ENCODE measurements at places on chromosomes 5 and 9. TPM values are rescaled to one million over a fixed set of nuclear protein-coding genes. Genes with fewer than 3 reads are reported as not detected.

DNA sequence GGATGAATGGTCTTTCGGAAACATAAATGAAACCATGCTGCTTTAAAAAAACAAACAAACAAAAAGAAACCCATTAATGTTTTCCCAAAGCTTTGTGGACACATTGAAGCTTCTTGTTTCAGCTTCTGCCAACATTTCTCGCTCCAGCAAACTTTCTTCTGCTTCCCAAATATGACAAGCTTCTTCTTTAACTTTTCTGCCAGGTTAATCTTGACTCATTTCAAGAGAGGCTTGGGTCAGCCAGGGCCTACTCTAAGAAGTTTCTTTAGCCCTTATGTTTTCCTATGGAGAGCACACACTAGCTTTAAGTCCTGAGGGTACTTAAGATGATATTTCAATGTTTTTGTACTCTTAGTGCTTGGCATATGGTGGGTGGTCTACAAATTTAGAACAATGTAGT lies 6.1 kb downstream of the ANXA1 start:
- H3K27ac ChIP-seq, result no peak overlapping the region
- H3K4me1 ChIP-seq, result peaks cover 3% of the 10 kb centered on the region
- no peaks in the 10 kb centered on the region for H3K27me3 ChIP-seq
- no peaks in the 10 kb centered on the region for H3K36me3 ChIP-seq
- no peak for DNase-seq

DNA sequence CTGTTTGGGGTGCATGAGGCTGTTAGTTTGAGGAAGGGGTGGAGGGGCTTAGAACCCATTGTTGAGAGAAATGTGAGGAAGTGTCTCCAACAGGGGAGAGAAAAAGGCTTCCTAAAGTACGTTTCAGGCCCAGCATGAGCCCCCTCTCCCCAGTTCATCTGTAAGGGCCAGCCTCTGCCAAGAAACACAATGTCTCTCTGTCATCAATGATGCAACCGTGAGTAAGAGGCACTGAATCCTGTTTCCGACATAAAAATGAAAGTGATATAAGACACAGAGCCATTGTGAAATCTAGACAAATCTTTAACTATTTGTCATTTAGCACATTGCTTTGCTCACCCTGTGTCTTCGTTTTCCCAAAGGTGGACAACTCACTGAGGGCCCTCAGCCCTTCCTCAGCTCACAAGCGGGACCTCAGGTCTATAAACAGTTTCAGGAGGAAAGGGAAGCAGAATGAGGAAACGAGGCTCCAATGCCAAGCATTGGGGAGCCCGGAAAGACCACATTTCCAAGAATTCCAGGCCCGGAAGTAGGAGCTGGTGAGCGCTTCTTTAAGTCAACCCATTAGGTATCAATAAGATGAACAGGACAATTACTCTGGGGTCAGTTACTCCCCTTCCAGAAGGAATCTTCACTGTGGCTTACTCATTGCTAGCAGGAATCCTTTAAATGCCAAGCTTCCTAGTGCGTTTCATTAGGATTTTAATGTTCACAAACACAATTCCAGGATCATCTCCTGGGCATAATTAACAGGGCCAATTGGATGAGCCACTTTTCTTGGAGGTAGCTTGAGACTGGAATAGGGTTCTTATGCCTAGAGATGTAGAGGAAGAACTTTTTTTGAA lies 59.0 kb upstream of the KLF4 start:
- no peak overlapping the region for H3K27ac ChIP-seq
- no peak overlapping the region for H3K4me3 ChIP-seq
- no peak for DNase-seq
- no peaks in the 10 kb centered on the region for H3K36me3 ChIP-seq
- no peaks in the 10 kb centered on the region for H3K4me1 ChIP-seq

DNA sequence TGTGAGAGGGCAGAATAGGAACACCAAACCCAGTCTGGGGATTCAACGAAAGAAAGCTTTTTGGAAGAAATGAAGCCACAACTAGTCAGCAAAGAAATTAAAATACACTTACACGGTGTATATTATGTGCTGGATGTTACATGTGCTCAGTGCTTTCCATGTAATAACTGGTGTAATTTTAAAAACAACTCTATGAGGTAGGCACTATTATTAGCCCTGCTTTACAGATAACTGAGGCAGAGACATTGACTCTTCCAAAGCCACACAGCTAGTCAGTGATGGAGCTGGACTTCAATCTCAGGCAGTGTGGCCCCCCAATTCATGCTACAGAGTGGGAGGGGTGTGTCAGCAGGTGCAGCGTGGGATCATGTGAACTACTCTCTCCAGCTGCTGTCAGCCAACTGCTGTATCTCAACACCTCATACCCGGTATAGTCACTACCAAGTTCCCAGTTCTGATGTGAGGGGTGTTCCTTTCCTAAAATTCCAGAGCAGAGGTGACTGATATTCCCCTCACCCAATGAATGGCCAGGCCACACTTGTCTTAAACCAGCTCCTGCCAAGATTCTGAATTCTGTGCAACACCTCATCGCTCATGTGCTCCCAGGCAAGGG lies 33.8 kb upstream of the TJP2 start:
- H3K27me3 ChIP-seq, result no peaks in the 10 kb centered on the region
- DNase-seq, result no peak
- no peak overlapping the region for H3K27ac ChIP-seq
- peaks cover 4% of the 10 kb centered on the region for H3K36me3 ChIP-seq
- no peak overlapping the region for H3K4me3 ChIP-seq
- 0 out of 2 replicates have a peak, but pooled peaks cover 2% of the 10 kb centered on the region for H3K4me1 ChIP-seq

The KLHL9 gene
- total RNA-seq, result 14.7 TPM

GRCh38 chr5:120538149-120538548 lies 74.0 kb downstream of the PRR16 start:
- peaks cover 9% of the 10 kb centered on the region for H3K4me1 ChIP-seq
- H3K4me3 ChIP-seq, result no peak overlapping the region
- no peak for DNase-seq
- no peaks in the 10 kb centered on the region for H3K36me3 ChIP-seq

DNA sequence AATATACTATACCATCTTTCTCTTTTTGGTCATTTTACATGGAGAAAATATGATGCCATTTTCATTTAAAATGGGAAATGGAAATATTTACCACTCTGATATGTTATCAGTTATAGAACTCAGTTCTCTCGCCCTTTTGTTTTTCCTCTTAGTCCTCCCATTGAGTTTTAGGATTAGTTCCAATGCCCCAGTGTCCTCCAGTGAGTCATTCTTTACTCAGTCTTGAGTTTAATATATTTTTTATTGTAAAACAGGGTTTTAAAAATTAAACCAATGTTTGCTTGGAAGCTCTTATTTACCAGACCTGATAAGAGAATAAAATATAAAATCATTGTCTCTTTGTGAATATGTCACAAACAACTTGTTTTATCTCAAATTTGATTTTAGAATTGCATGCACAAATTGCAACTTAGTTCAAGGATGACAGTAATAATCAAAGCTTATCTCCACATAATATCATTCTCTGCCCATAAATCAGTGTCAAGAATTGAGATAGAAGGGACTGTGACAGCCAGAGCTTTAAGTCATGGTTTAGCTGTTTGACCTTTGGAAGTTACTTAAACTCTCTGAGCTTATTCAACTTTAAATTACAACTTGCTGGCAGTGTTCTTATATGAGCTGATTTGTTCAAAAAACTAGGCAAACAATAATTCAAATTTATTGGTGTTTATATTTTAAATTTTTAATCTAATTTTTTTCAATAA lies 166.4 kb downstream of the PAM start:
- no peaks in the 10 kb centered on the region for H3K4me1 ChIP-seq
- DNase-seq, result no peak
- no peaks in the 10 kb centered on the region for H3K27me3 ChIP-seq
- H3K4me3 ChIP-seq, result no peak overlapping the region
- no peaks in the 10 kb centered on the region for H3K36me3 ChIP-seq

DNA sequence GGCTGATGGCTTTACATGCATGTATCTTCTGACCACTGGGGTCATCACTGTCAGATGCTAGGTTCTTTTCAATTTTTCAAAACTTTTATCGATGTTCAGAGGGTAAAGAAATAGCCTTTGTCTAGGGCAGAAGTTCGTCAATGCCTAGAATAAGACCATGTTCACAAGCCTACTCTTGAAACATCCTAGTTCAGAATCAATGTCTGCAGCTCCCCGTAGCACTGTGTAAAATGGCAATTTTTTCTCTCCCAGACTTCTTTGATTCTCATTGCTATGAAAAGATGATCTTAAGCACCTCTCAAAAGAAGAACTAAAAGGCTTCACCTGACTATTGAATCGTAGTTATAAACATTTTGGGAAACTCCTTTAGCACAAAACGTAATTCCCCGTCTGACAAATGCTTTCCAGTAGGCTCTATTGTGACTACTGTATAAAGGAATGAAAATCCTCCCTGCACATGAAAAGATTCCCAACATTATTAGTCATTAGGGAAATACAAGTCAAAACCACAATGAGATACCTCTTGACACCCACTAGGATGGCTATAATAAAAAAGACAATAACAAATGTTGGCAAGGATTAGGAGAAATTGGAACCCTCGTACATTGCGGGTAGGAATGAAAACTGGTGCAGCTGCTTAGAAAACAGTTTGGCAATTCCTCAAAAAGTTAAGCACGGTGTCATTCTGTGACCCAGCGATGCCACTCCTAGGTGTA lies 263.5 kb downstream of the ARHGAP26 start:
- no peak for DNase-seq
- no peak overlapping the region for H3K27ac ChIP-seq
- H3K4me1 ChIP-seq, result no peaks in the 10 kb centered on the region
- H3K36me3 ChIP-seq, result no peaks in the 10 kb centered on the region
- H3K27me3 ChIP-seq, result no peaks in the 10 kb centered on the region

The OLFM1 gene
- 53.4 TPM for total RNA-seq

GRCh38 chr5:172443441-172444109 lies 10.8 kb downstream of the SH3PXD2B start:
- no peak overlapping the region for H3K4me3 ChIP-seq
- no peak overlapping the region for H3K27ac ChIP-seq
- no peaks in the 10 kb centered on the region for H3K36me3 ChIP-seq
- no peak for DNase-seq
- H3K27me3 ChIP-seq, result no peaks in the 10 kb centered on the region
